MCF 10A (cell line): ENCODE measurements at places on chromosomes 5 and 9.

DNA sequence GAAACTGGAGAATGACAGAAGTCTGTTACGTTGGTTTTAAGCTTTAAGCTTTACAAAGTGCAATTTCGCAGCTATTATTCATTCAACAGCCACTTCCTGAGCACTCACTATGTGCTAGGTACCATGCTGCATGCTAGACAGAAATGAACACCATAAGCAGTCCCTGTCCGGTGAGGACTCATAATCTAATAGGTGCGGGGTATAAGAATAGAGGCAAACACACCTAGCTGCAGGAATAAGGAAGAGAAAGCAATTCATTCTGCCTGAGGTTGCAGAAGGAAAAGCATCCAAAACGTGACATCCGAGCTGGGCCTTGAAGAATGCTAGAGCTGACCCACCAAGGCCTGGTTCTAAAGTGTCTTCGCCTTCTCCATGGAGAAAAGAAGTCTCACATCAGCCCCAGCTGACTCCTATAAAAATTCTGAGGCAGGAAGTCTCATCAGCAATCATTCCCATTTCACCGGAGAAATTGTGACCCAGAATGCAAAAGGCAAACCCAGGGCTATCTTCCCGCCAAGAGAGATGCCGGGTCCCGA lies 542 bp downstream of the FKBP15 start:
- peak; percentile 10 for DNase-seq

DNA sequence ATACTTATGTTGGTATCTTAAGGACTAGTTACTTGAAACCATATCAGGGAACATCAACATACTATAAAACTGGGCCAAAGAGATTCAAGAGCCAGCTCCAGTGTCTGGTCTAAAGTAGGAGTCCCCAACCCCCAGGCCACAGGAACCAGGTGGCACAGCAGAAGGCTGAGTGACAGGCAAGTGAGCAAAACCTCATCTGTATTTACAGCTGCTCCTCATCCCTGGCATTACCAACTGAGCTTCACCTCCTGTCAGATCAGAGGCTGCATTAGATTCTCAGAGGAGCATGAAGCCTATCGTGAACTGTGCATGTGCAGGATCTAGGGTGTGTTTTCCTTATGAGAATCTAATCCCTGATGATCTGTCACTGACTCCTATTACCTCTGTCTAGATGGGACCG lies 581.6 kb upstream of the CDH9 start:
- no peak for DNase-seq

DNA sequence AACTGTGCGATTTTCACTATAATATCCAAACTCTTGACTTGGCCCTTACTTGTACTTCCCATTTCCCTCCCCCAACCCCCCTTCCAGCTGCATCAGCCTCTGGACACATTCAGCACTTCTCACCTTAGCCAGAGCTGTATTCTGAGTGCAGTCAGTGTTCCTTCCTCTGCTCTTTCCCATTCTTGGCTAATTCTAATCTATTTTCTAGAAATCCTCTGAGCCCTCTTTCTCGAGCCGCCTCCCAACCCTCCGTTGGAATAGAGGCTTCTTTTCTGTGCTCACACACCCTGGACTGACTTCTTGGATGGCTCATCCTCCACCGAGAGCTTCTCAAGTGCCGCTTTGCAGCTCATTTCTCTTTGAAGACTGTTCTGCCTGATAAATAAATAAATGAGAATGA lies 188.8 kb downstream of the NTRK2 start:
- no peak for DNase-seq

- DNase-seq: peak; percentile 3
These were observed 1353.7 kb upstream of the ACO1 start for GRCh38 chr9:31030741-31031202.

- no peak for DNase-seq
These were observed 370.2 kb downstream of the MTRR start for GRCh38 chr5:8239198-8239597.

DNA sequence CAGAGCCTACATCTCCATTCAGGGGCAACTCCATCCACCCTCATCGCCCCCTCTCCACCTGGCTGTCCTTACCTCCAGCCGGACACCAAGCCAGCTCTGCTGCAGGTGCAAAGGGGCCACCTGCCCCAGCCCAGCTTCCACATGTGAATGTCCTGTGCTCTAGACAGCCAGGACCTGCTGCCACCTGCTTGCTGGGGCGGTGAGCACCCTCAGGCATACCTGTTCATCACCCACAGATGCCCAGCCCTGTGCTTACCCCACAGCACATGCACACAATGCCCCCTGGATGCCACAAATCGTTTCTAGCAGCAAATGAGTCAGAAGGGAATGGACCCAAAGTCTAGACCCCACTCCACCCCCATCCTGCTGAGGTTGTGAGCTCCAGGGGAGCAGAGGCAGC lies 13.3 kb upstream of the NKD2 start:
- DNase-seq: no peak

DNA sequence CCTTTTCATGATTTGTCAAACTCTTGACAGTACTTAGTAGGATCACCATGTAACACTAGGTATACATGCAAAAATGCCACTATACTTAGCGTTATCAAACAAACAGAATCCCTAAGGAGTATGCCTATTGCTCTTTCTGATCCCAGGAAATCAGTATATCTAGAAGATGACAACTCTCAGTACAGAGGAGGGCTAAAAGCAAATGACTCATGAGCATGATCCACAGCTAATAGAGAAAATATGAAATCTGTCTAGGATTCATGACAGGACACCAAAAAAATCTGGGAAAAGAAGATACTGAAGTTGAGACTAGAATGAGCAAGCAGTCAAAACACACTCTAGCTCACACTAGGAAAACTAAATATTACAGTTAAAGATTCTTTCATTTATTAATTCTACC lies 89.2 kb downstream of the RAPGEF6 start:
- no peak for DNase-seq

GRCh38 chr5:142386137-142387023 lies 61.6 kb upstream of the SPRY4 start:
- peak; percentile 35 for DNase-seq

DNA sequence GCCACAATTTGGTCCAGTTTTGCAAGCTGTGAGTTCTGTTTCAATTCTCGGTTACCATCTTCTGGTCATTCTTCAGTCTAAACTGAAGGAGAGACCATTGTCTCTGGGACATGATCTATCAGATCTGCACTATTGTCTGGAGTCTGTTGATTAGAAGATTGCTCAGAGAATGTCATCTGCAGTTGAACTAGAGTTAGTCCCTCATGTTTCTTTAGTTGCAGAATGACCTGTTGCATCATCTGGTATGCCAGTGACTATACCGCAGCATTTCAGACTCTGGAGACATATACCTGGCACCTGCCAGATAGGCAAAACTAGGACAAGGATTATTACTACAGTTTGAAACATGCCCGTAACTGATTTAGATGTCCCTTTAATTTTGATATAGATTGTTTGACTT lies 194.8 kb downstream of the LRRC70 start:
- DNase-seq: no peak

DNA sequence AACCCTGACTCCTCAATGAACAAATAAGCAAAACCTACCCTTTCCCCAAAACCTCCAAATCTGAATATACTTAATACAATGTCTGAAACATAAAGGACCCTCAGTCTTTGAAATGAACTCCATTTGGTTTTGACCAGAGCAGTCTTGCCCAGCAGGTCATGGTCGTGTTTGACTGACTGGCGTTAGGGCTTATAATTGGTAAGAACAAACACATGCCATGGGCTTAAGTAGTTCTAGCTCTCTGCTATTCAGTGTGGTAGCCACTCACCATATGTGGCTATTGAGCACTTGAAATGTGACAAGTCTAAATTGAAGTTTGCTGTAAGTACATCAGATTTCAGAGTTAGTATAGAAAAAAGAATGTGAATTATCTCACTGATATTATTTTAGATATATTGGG lies 42.1 kb downstream of the LRRTM2 start:
- DNase-seq: no peak

DNA sequence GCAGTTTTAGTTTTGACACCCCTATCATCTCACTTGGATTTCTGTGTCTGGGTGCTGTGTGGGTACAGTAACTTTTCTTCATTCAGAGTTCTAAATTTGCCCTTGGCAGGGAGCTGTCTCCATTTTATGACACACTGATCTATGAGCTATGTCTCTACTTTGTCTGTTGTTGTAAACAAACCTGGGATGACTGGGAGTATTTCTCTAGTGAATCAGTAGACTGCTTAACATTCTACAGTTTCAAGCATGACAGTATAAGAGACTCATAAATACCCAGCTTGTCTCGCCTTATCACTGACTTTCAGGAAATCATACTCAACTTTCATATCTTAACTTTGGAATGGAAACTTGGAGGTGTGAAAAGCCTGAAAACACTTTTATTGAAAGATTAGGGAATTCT lies 212.1 kb upstream of the NUDT12 start:
- DNase-seq: no peak

- DNase-seq: peak; percentile 76
These were observed 12.9 kb downstream of the CXCL14 start for GRCh38 chr5:135565725-135566421.

DNA sequence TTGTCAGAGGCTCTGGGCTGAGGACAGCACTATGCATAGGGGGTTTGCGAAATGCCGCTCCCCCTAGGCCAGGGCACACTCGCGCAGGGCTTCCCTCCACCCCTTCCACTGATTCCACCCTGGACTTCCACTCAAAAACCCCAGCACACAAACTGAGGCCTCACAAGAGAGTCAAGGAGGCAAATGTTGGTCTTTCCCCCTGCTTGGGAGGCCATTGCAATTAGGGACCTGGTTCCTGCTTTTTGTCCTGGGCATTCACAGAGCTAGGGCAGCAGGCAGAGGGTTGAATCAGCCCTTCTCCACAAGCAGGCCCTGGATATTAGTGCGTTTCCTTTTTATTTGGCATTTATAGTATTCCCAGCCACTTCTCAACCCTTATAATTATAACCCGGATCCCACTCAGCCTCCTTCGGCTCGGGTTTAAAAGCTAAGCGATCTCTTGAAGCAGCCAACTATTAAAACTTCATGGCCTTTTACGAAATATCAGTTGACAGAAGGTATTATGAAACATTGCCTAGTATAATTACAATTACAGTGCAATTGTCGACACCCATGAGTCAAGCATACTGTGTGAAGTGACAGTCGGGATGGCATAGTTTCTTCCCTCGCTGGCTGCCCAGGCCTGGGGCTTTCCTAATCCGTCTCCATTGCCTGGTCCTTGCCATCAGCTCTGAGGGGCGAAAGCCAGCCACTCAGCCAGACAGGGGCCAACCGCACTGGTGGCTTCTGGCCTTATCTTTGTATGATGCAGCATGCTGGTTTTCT lies 285.5 kb upstream of the MAP3K1 start:
- peak; percentile 54 for DNase-seq

GRCh38 chr5:153794327-153794726 lies 244.4 kb downstream of the FAM114A2 start:
- DNase-seq: no peak

DNA sequence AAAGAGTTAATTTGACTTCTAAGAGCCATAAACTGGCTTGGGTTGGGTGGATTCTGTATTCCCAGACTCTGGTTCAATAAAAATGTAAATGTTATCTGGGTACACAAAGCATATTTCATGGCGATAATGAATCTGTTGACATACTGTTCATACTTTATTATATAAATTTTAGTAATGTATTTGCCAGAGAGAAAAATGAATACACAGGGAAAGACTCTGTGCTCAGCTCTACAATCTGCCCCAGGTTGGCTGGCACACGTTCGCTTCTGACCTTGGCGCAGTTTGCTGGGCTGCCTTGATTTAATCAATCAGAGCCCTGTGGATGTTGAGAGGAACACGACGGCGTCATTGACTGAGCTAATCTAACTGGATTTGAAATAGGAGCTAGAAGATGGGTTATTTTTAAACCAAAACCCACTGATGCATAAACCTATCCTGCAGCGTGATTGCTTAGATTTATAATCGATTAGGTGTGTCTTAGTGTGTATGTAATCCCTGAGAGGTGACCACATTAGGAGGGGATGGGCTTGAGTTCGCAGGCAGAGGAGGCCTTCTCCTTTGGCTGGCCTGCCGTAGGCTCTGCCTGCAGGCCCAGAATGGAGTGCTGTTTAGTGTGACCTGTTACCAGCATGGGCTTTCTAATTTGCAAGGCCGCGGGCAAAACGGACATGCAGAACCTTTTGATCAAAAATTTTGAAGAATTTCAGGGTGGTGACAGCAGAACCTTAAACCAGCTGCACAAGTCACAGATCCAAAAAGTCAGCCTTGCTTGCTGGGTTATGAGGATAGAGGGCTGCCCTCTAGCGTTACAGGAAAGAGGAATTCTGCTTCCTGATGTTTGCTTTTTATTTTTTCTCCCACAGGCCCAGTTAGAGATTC lies 3.9 kb upstream of the ADCY2 start:
- peak; percentile 5 for DNase-seq

DNA sequence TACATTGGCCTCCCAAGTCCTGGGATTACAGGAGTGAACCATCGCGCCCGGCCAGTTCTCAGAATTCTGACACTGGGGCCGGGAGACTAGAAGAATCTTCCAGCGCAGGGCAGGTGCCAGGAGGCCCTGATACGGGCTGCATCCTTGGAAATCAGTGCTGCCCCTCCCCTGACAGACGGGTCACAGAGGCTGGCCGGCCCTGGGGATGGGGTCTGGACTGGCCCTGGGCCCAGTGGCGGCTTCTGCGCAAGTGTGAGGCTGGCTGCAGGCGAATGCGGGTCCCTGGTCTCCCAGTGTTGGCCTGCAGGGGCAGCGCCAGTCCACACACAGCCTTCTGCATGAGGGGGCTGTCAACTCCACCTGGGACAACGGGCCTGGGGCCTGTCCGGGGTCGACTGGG lies 831 bp upstream of the TBC1D9B start:
- DNase-seq: no peak

DNA sequence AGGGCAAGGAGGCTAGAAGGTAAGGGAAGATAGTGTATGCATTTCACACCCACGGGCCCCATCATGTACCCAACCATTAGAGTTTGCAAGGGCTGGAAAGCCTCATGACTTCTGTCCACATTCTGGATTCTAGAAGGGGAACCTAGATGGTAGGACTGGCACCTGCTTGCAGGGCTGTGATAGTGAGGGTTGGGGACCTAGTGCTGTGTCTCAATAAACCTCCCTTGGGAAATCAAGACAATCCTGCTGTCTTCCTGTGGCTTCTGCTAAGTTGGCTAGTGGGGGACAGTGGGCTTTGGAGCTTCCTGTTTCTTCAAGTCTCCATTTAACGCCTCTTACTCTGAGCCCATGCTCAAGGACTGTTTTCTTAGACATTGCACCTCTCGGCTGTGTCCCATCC lies 43.6 kb upstream of the SYNPO start:
- DNase-seq: no peak

DNA sequence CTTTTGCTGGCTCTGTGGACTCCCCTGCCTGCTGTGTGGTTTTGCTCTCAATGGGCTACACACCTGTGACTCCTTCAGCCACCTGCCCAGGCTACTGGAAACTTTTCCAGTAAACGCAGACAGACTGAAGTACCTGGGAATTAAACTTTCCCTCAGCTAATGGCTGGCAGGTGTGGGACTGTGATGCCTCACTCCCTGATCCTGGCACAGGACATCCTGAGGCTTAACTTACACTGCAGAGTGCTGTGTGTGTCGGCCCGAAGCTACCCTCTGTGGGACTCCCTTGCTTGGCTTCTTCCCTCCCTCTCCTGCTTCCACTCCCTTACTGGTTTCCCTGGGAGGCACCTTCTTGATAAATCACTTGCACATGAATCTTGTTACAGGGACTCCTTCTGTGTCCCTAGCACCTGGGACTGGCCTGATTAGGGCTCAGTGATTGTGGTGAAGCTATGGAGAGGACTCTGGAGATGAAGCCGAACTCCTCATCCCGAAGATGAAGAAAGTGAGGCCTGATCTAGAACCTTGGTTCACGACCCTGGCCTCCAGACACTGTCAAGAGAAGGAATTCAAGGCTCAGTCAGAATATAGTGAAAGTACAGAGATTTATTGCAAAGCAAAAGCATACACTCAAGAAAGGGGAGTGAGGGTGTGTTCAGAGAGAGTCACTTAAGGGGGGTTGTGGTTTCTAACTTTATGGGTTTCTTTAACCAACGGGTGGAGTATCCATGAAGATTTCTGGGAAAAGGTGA lies 113.4 kb upstream of the ALDH1B1 start:
- no peak for DNase-seq
